ENCODE measurements at places on chromosomes 5 and 9.

DNA sequence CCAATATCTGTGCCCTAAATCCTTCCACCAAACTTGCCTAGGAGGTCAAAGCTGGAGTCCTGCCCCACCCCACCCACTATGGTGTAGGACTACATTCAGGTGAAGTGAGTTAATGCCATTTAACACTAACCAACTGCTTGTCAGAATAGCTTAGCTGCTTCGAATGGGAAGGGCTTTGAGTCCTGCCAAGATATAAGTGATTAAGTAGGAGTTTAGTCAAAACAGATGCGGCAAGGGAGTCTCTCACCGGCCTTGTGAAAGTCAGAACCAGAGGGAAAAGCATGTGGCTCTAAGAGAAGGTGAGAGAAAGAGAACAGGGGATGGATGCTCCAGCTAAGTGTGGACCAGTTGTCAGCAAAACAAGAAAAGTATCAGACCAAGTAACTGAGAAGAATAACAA lies 132.6 kb downstream of the SPOCK1 start:
- peak; percentile 54 for DNase-seq

- DNase-seq = no peak
Observed at GRCh38 chr9:98642661-98643312, 65.9 kb downstream of the GABBR2 start.

DNA sequence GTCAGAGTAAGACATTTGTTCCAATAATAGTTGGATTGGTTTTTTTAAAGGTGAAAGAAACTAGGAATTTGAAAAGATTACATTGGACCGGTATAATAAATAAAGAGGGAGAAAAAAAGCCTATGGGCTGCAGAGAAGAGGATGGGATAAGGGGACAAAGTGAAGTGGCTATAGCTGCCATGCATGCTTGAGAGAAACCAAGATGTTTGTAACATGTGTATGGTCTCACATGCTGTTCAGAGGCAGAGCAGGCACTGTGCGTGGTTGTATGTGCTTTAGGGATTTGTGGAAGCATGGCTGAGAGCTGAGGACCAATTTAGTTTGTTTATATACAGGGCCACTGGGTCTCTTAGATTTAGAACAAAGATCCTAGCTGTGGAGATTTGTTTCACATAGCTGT lies 32.7 kb downstream of the LNPEP start:
- DNase-seq = no peak

DNA sequence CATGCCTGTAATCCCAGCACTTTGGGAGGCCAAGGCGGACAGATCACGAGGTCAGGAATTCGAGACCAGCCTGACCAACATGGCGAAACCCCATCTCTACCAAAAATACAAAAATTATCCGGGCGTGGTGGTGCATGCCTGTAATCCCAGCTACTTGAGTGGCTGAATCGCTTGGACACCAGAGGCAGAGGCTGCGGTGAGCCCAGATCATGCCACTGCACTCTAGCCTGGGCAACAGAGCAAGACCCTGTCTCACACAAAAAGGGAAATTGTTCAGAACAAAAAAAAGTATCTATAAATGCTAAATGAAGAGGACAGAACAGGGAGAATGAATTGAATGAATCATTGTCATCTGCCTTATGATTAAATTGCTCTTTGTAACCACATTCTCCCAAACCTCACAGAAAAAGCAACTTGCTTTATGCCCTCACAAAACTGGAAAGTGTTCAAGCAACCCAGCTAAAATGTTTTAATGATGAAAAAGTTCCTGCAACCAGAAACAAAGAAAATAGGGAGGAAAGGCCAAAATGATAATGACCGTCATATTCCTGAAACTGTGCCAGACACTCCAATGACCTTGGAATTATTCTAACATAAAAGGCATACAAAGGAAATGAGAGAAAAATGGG lies 83.7 kb downstream of the SERINC5 start:
- no peak for DNase-seq

DNA sequence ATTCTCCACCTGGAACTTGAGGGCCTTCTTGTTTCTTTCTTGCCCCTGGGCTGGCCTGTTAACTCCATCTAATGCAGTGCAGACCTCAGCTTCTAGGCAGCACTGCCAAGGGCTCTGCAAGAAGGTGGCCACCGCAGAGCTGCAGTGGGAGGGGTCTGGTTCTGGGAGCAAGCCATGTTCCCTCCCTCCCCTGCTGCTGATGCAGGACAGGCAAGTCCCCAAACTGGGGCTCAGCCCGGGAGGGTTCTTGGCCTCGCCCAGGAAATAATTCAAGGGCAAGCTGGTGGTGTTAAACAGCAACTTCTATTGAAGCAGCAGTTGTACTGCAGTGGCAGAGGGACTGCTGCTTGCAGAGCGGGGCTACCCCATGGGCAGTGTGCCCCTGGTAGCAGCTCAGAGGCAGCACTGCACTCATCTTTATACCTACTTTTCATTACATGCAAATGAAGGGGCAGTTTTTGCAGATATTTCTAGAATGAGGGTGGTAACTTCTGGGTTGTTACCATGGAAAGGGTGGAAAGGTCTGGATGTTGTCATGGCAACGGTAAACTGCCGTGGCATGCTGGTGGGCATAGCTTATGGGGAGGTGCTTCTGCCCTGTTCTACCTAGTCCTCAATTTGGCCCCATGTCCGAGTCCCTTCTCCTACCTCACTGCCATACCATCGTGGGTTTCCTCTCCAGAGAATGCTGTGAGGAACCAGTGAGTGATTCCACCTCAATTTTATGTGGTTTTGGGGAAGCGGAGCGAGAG lies 82.1 kb downstream of the WDR41 start:
- no peak for DNase-seq

GRCh38 chr5:143139585-143139984 lies 263.9 kb downstream of the NR3C1 start:
- no peak for DNase-seq

GRCh38 chr5:137134920-137135532 lies 364.1 kb downstream of the SPOCK1 start:
- no peak for DNase-seq

DNA sequence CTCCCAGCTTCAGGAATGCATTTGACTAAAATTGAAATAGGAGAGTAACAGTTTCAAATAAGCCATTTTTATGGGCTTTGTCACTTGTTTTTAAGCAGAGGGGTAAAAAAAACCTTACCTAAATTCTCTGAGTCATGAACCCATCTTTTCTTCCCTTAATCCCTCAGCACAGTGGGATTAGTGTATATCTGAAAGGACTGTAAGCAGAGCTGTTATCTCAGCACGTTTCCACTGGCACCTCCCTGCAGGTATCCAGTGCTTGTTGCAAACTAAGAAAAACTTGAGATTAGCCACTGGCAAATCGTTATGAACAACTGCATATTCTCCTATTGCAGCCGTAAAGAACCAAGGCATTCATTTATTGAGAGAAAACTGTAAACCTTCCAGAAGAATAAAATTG lies 872.7 kb downstream of the EFNA5 start:
- no peak for DNase-seq

GRCh38 chr5:64869419-64869818 lies 100.7 kb downstream of the CWC27 start:
- DNase-seq = peak; percentile 49

- peak; percentile 89 for DNase-seq
Observed at GRCh38 chr5:122183098-122183787, 53.9 kb downstream of the ZNF474 start.

GRCh38 chr9:107615321-107615720 lies 125.8 kb upstream of the KLF4 start:
- no peak for DNase-seq

DNA sequence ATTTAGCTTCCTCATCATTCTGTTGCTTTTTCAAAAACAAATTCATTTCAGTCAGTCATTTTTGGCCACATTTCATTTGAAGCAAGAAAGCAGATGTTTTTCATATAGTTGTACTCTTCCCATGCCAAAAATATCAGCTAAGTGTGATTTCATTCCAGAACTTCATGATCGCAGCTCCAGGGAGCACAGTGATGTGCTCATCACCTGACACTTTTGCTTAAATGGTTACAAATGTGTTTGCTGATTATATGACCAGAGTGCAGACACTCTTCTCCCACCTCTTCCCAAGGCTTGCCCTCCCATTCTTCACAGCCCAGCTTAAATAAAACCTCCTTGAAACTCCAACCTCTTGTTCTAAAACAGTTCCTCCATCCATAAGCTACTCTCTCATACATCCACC lies 32.6 kb downstream of the GABRB2 start:
- DNase-seq = no peak

GRCh38 chr9:134917431-134918373 lies at the start of gene FCN1:
TSS of gene FCN1 (minus strand) at chr9:134917912. CDS start at chr9:134917871, 41 bp downstream.
- no peak for DNase-seq

- DNase-seq = peak; percentile 59
Observed at GRCh38 chr9:86041311-86041741, 58.0 kb downstream of the GOLM1 start.

DNA sequence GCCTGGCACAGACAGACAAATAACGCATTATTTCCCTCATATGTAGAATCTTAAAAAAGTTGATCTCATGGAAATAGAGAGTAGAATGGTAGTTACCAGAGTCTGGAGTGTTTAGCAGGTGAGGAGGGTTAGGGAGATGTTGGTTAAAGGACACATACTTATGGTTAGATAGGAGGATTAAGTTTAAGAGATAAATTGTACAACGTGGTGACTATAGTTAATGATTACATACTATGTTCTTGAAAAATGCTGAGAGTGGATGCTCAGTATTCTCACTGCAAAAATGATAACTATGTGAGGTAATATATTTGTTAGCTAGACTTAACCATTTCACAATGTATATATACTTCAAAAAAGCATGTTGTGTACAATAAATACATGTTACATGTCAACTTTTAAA lies 38.0 kb downstream of the CERT1 start:
- no peak for DNase-seq

Measured in fibroblast of skin of abdomen (primary cell).